ENCODE measurements at places on chromosomes 4 and X.

DNA sequence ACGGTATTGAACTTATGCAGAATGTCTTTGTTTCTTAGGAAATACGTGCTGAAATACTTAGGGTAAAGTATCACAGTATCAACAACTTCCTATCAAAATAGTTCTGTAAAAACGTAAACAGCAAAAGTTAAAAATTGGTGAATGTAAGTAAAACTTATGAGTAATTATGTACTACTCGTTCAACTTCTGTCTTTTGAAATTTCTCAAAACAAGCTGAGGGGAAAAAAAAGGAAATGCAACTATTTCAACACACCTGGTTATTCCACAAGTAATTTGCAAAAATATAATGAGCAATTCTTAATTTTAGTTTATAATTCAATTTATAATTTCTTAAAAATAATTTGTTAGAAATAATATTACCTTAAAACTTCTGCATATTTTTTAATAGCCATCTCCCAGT, 8.3 kb downstream of the PPID start:
- no peak for DNase-seq

DNA sequence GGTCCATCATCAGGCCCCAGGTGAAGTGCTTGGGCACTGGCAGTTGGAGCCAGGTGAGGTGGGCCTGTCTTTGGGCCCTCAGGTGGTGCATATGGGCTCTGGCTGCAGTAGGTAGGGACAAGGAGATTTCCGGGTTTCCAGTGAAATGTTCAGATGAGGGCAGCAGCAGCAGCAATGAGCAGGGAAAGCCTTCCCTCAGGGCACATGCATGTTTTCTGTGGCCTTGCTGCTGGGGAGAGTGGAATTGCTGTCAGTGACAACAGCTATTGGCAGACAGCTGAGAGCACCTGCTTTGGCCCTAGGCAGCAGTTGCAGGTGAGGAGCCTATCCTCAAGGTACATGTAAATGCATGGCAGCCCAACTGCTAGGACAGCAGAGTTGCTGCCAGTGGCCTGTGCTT, 58.9 kb upstream of the QRFPR start:
- no peak for DNase-seq

GRCh38 chr4:151402145-151402865, 6.7 kb upstream of the FHIP1A start:
- no peak for DNase-seq

DNA sequence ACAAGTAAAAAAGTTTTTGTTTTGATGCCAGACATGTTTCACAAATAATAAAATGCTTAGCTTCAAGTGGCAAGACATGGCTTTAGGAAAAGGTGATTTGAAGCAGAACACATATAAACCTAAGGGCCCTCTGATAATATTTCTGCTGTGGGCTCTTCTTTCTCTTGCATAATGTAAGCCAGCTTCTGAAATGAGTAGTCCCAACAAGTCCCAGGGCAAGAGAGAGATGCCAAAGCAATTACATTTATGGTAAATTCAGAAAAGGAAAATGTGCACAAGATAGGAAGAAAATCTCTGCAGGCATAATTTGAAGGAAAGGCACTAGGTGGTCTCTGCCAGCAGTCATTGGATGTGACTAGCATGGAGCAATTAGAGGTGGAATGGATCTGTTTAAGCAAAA, 170.8 kb upstream of the GALNT7 start:
- DNase-seq = no peak

- DNase-seq = no peak
These were observed 60.4 kb downstream of the CASP3 start for GRCh38 chr4:184588893-184589292.

- DNase-seq = no peak
These were observed 27.1 kb downstream of the CENPE start for GRCh38 chr4:103171006-103171405.

DNA sequence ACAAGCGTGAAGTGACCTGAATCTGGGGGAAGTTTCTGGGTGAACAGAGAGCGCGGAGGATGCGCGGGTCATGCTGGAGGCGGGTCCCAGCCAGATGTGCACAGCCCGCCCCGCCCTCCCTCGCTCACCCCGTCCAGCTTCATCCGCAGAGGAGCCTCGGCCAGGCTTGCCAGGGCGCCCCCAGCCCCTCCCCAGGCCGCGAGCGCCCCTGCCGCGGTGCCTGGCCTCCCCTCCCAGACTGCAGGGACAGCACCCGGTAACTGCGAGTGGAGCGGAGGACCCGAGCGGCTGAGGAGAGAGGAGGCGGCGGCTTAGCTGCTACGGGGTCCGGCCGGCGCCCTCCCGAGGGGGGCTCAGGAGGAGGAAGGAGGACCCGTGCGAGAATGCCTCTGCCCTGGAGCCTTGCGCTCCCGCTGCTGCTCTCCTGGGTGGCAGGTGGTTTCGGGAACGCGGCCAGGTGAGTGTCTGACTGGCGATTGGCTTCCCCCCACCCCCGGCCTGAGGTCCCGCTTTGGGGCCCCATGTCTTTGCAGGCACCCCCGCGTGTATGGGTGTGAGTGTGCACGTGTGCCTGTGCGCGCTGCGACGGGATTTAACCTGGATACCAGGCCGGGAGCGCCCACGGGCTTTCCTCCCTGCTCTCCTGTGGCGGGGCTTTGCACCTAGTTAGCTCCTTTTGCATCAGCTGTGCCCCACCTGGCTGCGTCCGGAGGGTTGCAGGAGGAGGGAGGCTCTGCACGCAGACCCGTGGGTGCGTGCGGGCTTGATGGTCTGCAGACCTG, at the start of gene EGFL6:
EGFL6 (plus strand) TSS at position 123 of the 782 bp plus-strand sequence; CDS start at position 384, 261 bp downstream.
- no peak for DNase-seq

- no peak for DNase-seq
These were observed 63.1 kb downstream of the COX18 start for GRCh38 chr4:73006286-73006990.

All from CD8-positive, alpha-beta T cell (primary cell).